ENCODE measurements at places on chromosomes 3 and 15.

DNA sequence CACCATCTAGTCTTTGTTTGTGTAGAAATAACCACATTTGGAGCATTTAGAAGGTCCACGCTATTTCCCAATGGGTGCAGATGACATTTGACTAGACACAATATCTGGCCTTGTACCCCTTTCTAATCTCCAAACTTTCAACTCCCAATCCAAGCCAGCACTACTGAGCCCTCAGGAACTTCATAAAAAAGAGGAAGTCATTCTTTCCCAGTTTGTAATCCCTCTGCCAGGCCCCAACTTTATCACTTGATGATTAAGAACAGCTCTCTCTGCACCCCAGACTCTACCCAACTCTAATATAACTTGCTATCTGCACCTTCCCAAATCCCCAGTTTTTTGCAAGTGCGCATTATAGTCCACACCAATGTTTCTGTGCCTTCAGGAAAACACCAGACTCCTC lies 170.2 kb downstream of the KCNMB2 start:
- DNase-seq: no peak

- DNase-seq: no peak
These were observed 32.1 kb downstream of the MESD start for GRCh38 chr15:80957556-80957955.

DNA sequence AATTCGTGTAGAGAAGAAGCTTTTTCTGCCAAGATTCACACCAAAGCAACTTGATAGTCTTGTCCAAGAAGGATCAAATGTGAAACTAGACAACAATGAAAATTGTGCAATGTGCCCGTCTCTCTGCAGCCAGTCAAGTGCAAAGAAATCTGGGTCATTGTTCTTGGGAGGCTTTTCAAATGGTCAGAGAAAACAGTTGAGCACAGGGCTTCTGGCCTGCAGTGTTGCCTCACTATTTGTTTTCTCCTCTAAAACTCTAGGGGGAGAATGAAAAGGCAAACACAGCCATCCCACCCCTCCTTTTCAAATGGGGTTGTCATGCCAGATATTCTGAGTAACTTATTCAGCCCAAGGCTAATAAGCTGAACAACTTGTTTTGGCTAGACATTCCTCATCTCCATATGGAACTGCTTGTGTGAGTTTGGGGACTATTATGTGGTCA lies 417.6 kb upstream of the CDIN1 start:
- no peak for DNase-seq

- DNase-seq: no peak
These were observed 100.0 kb upstream of the DLG1 start for GRCh38 chr3:197398286-197398878.

GRCh38 chr3:36846406-36846805 lies 82.1 kb upstream of the DCLK3 start:
- DNase-seq: no peak

DNA sequence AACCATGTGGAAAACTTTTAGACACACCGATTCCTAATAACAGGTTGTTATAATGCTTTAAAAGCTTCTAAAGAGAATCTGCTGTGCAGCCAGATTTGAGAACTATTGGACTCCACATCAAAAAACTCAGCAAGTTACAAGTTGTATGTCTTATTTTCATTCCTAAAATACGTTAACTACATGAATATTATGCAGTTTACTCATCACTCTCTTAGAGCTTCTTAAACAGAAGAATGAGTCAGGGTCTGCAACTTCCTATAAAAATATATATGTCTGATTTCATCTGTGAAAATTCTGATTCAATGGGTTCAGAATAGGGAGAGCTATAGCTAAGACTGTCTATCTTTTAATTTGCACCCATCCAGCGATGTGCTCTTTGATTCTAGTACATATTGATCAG lies 244.2 kb upstream of the EPHA3 start:
- DNase-seq: no peak

GRCh38 chr3:116815831-116816588 lies 106.4 kb downstream of the TUSC7 start:
- DNase-seq: no peak

GRCh38 chr3:24899901-24900603 lies 405.4 kb upstream of the THRB start:
- DNase-seq: no peak

GRCh38 chr15:51579012-51579411 lies 43.6 kb downstream of the DMXL2 start:
- DNase-seq: no peak

DNA sequence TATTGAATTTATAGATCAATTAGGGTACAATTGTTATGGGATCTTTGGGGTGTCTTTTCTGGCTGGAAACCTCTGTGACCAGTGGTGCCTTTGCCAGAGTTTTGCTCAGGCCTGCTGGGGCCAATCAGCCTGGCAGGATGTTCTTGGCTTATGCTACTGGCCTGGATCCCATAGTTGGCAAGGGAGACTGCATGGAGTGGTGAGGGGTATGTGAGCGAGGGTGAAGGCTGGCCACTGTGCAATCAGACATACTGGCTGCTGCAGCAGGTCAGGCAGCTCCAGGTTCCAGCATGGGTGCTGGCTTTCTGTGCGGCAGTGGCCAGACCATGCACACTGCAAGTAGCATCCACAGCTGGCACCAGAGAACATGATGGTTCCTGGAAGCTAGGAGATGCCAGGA lies 1053.2 kb upstream of the GBE1 start:
- DNase-seq: no peak

DNA sequence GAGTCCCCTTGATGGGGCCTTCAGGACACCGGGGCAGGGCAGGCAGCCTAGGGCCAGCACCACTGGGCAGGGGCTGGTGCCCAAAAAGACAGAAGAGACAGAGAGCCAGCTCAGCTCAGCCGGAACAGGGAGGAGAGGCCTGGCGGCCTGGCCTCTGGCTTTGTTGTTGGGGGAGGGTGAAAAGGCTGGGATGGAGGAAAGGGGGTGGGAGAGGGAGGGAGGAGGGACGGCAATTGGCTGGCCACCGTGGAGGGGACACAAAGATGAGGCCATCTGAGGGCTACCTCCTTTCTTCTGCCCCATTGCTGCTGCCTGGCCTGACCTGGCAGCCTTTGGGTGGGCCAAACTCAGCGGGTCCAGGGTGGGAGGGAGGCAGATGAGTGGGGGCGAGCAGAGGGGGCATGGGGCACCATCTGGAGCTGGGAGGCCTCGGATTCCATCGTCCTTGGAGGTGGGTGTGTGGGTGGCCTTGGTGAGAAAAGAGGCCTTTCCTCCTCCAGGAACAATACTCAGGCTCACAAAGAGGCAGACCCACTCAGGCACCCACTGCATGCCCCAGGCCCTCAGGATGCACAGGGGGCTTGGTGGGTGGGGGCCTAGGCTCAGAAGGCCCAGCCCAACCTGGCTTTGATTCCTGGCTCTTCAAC lies 9.3 kb downstream of the EFCC1 start:
- DNase-seq: no peak

DNA sequence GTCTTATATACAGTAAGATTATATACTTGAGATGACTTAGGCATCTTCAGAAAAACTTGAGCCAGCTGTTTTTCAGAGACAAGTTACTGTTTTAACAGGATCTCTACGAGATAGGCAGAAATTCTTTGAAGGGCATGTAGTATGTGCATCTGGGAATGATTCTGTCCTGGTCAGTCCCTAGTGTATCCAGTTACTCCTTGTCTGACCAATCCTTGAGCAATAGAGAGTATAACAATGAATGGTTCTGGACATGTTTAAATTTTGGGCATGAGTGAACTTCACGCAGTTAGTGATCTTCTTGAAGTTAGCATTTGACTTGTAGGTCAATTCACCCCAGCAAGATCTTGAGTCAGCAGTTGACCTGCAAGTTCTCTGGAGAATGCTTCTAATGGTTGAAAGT lies 24.7 kb upstream of the HHLA2 start:
- no peak for DNase-seq

GRCh38 chr3:122880624-122881023 lies 85.8 kb downstream of the SLC49A4 start:
- DNase-seq: no peak

DNA sequence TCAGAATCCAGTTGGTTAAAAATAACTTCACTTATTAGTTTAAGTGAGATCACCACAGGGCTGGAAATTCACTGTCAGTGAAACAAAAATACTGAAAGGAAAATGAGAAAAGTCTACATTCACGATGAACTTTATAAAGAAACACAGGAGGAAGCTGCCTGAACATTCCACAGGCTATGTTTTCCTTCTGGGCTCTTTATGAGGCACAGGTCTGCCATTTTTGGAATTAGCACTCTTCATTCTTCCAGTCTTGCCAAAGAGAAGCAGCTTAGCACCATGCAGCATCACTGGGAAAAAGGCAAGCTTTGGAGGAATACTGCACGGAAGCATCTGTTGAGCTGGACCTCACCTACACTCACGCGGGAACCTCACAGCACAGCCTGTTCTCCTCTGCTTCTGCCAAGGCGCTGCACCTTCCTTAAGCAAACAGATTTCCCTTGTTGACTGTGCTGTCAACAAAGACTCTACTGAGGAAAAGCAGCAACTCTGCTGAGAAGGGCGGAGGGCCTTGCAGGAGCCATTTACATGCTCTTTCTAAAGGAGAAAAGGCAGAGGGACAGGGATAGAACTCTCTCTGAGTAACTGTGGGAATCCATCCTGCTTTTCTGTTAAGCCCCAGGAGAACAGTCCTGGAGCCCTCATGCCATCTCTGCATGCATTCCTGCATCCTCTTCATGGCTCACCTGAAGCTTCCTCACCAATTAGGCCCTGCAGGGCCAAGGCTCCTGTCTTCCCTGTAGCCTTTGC lies 15.7 kb downstream of the SUSD5 start:
- DNase-seq: no peak

- no peak for DNase-seq
These were observed 190.1 kb downstream of the GOLGA6L6 start for GRCh38 chr15:20351448-20351971.

GRCh38 chr15:96428742-96429141 lies 98.2 kb downstream of the NR2F2 start:
- DNase-seq: no peak

GRCh38 chr3:190092250-190092649 lies 28.4 kb downstream of the P3H2 start:
- peak; percentile 33 for DNase-seq

- no peak for DNase-seq
These were observed 95.0 kb downstream of the DHX30 start for GRCh38 chr3:47897954-47898353.

DNA sequence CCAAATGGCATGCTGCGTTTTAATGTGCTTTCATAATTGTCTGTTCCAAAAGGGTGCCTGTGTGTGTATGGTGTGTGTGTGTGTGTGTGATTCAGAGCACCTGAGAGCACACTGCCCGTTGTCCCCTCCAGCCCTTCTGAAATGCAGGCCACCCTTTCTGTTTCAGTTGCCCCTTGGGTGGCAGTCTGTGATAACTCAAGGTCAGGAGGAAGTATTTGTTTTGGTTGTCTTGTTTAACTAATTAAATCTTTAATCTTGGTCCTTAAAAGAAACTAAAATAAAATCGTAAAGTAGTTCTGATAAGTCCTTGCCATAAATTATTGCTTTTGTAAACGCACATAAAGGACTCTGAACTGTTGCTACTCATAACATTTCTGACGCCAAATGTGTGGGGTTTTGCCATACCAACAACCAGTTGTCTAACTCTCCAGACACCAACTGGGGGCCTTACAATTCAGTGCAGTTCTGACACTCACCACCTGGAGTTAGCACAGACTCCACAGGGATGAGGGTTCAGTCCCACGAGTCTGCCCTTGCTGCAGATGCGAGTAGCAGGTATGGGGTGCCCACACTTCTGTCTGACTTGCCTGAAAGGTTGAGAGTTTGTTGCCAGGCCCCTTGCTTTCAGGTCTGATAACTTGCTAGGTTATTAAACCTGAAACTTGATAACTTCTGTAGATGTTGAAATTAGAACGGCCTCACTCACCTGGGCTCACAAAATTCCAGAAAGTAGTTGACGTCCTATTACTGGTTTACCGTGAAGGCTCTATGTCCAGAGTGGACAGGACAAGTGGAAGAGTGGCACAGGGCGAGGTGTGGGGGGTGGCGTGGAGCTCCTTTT lies 157.3 kb downstream of the IGF1R start:
- no peak for DNase-seq

DNA sequence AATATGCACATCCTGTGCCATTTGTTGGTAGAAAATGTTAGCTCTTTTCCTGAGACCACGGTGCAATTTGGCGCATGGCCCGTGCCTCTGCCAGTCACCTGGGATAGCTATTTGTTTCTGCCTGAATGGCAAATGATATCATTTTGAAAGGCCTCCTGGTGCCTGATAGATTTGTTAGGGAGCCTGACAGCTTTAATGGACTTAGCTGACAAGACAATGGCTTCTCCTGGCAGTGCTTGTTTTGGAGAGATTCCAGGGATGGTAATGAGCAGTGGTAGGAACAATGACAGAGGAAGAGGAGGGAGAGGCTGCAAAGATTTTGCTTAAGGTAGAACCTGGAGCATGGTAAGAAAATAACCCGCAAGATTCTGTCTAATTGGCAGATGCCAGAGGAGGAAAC lies 268.5 kb downstream of the CLSTN2 start:
- DNase-seq: no peak

GRCh38 chr3:45943207-45943846 lies at the start of gene CXCR6:
Gene CXCR6, plus strand, starts transcription at chr3:45943464. Its CDS starts 3,018 bp downstream, at chr3:45946482.
- DNase-seq: no peak

DNA sequence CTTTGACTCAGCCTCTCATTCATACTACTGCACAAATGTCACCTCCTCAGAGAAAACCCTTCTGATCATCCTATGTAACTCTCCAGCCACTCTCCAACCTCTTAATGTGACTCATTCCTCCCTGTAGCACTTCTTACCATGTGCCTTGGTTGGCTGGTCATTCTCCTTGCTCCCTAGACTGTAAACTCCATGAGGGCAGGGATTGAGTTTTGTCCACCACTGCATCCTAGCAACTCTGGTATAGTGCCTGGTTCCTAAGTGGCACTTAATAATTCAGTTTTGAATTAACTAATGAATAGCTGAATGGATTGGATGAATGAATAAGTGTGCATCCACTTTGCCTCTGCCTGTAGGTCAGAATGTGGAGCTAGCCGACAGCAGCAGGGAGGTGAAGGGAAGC lies 202.5 kb upstream of the HES1 start:
- no peak for DNase-seq

DNA sequence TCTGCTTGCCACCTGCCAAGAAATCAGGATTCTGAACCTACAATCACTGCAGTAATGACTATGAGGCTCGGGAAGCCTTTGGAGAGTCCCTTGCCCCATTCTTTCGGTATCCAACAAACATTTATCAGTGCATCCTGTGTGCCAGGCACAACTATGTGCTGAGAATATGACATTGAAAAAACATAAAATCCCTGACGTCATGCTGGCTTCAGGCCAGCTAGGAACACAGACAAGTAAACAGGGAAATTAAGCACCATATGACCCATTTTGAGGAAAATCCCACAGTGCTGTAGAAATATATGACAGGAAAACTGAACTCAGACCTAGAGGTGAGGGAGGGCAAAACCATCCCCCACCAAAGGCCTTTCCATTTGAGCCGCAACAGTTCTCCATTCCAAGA lies 34.1 kb upstream of the DET1 start:
- DNase-seq: no peak

- no peak for DNase-seq
These were observed 297.1 kb upstream of the RARB start for GRCh38 chr3:25130724-25131520.

DNA sequence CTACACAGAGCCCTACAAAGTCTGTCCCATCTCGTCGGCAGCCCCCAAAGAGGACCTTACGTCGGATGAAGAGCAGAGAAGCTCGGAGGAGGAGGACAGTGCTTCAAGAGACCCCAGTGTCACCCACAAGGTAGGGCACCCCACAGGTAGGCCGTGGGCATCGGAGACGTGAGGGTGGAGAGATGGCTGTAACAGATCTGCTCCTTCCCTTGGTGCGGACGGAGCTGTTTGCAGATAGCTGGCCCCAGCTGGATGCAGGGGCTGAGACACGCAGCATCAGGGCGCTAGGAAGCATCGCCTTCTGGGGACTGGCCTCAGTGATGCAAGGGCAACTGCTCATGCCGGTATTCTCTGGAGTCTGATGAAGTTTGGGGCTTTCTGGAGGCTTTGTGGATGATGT lies 45.4 kb downstream of the FGD5 start:
- DNase-seq: no peak
